NCI-H1694 treated with DMSO at 0.1 percent for 48 hours (cell line): ENCODE measurements at places on chromosomes 3 and 15.

- no peak for DNase-seq
Measured at GRCh38 chr3:57855281-57855680, 99.2 kb downstream of the SLMAP start.

DNA sequence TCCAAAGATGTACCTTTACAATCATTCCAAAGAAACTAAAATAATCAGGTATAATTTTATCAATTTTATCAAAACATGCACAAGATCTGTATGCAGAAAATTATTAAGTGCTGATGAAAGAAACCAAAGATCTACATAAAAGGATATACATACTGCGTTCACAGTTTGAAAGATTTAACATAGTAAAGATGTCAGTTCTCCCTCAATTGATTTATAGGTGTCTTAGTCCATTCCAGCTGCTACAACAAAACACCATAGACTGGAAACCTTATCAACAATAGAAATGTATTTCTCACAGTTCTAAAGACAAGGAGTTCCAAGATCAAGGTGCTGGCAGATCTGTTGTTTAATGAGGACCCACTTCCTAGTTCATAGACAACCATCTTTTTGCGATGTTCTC is 189.0 kb upstream of the CCDC54 start:
- no peak for DNase-seq

DNA sequence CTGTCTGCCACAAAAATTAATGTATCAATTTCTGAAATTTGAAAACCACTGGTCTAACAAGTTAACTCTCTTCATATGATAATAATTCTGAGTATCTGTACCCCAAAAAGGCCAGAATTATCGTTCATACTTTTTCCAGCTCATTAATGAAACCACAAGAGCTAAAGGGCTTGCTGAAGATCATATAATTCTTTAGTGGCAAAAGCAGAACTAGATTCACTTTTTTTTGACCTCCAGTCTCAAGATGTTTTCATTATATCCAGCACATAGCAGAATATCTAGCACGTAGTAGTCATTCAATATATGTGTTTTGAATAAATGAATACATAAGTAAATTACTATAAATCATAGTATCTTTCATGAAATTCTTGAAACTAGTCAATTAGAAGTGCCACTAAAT is 246.7 kb upstream of the KCNH8 start:
- no peak for DNase-seq

- DNase-seq = no peak
Measured at GRCh38 chr3:55524565-55525244, 37.6 kb upstream of the WNT5A start.

DNA sequence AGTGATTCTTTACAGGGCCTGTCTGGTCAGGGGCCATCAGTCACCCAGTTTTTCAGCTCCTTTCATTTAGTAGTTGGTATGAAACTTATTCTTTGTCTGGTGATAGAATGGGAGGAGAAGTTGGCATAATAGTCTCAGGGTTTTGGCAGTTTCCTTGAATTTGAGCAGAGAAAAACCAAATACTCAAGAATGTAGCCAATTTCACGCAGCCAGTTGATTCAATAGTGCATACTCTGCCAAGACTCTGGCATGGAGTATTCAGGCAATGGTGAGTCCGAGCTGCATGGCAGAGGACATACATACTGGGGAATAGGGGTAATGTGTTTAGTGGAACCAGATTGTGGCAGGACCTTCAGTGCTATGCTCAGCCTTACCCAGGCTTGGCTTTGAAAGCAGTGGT is 118.3 kb downstream of the GALK2 start:
- no peak for DNase-seq

DNA sequence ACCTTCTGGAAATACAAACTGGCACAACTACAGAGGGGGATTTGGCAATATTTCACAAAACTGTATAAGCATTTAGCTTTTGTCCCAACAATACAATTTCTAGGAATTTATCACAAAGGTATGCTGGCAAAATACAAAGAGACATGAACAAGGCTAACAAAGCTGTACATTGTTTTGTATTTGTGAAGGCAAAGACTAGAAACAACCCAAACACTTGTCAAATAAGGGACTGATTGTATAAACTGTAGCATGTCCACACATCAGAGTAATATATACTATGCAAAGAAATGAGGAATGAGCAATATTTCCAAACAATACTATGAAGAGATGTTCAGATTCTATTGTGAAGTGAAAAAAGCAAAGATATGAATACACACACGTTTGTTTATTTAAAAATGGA is 26.4 kb downstream of the CP start:
- DNase-seq = no peak

DNA sequence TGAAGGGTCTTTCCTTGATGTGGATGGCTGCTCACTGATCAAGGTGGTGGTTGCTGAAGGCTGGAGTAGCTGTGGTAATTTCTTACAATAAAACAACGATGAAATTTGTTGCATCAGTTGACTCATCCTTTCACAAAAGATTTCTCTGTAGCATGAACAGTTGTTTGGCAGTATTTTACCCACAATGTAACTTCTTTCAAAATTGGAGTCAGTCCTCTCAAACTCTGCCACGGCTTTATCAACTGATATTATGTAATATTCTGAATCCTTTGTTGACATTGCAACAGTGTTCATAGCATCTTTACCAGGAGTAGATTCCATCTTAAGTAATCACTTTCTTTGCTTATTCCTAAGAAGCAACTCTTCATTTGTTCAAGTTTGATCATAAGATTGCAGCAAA is 252.6 kb downstream of the UBE2E2 start:
- no peak for DNase-seq

GRCh38 chr15:50077651-50078050 is 41.4 kb downstream of the ATP8B4 start:
- DNase-seq = no peak

DNA sequence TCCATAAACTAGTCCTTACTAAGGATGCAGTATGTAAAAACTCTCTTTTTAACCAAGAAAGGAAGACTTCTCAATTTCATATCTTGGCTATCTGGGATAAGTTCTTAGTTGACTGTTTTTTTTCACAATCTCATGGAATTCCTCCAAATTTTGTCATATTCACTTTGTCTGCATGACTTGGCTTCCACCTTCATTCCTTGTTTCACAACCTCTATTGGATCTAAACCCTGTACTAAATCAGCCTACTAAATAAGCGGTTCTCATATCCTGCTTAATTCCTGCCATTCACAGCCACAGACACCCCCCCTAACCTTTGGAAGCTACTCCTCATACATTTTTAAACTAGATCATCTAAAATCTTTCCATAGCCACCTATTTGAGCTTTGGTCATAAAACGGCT is 370.6 kb upstream of the NAALADL2 start:
- no peak for DNase-seq

- DNase-seq = no peak
Measured at GRCh38 chr3:58271901-58272501, 34.0 kb upstream of the RPP14 start.

GRCh38 chr3:182711261-182711683 is 82.0 kb upstream of the ATP11B start:
- no peak for DNase-seq

GRCh38 chr3:82100378-82100777 is 338.9 kb upstream of the GBE1 start:
- no peak for DNase-seq

- no peak for DNase-seq
Measured at GRCh38 chr15:98369081-98369716, 279.1 kb upstream of the IGF1R start.

DNA sequence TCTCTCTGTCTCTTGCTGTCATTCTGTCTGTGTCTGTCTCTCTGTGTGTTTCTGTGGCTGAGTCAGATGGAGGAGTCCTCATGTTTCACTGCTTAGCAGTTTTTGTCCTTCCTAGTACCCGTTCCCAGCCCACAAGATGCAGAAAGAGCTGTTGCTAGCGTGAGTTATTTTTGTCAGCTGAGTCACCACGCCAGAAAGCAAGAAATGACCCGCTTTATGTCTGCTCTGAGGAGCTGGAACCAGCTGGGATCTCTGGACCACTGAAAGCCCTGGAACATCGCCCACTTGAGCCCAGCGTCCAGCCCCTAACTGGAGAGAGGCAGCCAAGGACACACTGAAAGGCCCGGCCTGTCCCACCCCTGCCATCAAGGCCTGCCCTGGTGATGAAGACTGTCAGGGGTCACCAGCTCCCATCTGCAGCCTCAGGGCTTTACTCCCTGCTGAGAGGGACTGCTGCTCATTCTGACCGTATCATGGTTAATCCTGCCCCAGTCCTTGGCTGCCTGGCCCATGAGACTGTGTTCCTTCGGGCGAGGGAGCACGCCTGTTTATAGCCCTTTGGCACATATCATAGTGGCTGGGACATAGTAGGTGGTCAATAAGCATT is 101.7 kb upstream of the TPM1 start:
- no peak for DNase-seq

DNA sequence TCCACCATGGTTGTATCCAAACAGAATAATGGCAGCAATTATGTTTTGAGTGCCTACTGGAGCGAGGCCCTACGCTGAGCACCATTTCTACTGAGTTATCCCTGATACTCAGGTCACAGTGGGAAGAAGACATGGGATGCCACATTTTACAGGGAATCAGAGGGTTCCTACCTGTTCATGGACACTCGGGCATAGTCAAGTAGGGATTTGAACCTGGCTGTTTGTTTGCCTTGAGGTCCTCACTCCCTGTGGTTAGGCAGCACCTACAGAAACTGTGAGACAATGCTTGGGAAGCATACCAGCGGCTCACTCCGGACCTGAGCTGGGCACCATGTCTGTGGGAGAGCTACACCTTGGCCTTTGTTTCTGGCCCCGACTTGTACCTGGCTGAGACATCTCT is 390.4 kb downstream of the LRTM1 start:
- DNase-seq = no peak

DNA sequence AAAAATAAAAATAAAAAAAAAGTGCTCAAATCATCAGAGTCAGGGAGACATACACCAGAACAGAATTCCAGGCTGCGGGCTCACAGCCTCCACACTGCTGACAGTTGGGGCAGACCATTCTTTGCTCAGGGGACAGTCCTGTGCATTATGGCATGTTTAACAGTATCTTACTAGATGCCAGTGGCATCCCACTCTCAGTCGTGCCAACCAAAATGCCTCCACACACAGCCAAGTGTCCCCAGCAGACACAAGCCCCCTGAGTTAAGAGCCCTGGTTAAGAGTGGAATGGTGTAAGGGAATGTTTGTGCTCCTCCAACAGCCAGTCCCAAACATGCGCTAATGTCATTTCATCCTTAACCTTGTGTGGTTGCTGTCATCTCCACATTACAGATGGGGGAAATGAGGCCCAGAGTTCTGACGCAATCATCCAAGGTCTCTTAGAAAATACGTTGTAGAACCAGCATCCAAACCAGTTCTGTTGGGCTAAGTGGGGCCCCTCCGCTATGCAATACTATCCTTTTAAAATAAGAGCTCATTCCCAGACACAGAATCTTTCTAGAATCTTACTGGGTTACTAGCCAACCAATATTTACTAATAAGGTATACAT is 26.0 kb downstream of the CFAP92 start:
- no peak for DNase-seq

DNA sequence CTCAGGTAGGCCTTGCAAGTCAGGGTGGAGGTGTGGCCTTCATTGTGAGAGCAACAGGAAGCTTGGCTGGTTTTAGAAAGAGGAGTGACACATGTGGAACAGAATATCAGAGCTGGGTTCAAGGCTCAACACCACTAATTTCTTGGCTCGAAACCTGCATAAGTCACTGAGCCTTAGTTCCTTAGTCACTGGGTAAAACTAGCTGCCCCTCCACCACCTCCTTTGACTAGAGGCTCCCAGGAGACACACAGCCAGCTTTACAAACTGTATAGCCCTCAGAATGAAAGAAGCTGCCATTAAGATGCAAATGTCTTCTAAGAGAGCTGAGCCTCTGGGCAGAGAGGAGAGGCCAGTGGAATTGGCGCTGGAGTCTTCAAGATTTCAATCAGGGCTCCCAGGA is 67.7 kb downstream of the CERS3 start:
- no peak for DNase-seq

DNA sequence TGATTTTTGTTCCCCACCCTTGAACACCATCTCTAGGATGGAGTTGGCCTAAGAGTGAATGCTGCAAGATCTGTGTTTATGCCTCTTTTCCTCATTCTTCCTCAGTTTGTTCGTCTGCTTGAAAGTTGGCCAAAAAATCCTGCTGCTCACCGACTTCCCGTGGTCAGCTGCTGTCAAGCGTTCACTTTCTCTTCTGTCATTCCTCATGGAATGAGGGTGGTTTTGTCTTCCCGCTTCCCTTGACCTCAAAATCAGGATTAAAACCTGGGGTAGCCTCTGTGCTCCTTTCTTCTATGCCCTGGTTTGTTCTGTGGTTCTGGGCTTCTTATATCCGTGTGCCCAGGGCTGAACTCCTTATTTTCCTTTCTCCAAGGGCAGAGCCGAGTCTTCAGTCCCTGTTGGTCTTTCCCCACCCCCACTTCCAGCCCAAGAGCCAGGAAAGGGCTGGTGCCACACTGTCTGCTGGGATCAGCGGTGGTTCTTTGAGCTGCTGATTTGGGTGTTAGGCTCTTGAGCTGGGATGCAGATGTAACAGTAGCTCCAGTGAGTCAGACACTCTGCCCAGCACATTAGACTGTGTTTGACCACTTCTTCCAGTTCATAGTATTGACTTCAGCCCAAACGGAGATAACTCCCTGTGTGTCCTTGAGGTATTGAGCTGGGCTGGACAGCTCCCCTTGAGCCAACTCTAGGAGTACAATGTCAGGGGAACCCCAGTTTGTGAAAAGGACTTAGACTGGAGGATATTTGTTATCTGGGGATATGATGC is 2.3 kb downstream of the SERF2 start:
- no peak for DNase-seq

DNA sequence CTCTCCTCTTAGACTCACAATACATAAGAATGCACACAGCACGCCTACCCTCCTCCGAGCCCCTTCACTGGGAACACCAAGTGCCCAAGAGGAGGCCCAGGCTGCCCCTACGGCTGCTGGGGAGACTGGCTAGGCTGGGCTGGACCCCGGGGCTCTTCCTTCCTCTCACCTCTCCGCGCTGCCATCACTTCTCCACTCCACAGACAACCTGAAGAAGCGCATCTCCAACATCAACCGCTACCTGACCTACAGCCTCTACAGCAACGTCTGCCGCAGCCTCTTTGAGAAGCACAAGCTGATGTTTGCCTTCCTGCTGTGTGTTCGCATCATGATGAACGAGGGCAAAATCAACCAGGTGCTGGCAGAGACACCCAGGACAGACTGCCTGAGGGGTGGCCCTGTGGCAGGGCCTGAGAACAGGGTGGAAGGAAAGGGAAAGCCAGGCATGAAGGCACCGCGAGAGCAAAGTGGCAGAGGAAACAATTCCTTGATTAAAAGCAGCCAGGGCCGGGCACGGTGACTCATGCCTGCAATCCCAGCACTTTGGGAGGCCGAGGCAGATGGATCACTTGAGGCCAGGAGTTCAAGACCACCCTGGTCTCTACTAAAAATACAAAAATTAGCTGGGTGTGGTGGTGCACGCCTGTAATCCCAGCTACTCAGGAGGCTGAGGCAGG is 51.6 kb downstream of the SEMA3G start:
- DNase-seq = no peak
